ENCODE measurements at places on chromosomes 13 and 19.

- no peak for DNase-seq
Observed at GRCh38 chr19:10010247-10010691, at the start of gene COL5A3. COL5A3 (minus strand) TSS chr19:10010504; CDS start chr19:10010385, 119 bp downstream.

- no peak for DNase-seq
Observed at GRCh38 chr13:93554514-93554913, 327.9 kb downstream of the GPC6 start.

DNA sequence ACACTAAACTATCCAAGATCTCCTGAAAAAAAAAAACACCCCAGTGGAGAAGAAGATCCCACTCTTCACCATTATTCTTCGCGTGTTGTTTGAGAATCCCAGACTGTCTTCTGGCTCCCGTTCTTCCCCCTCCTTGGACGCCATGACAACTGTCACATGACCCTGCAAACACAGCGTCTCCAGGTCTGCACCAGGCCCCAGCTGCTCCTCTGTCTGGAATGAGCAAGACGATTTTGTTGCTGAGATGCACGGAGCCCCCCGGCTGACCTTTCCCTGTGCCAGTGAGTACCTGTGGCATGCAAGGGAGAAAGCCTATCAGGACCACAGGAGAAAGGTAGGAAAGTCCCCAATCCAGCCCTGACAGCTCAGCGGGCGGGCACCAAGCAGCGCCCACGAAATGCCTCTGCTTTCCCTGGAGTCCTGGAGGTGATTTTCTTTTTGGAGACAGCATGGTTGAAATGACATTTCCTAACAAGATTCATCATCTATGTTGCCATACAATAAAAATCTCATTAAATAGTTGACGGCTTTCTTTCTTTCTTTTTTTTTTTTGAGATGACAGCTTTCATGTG is at the start of gene CFAP97D2:
TSS of gene CFAP97D2 (plus strand) at position 171 of the 572 bp plus-strand sequence. CDS start at position 245, 74 bp downstream.
- no peak for DNase-seq

- no peak for DNase-seq
Observed at GRCh38 chr13:52737451-52737850, 2.2 kb downstream of the CNMD start.

GRCh38 chr19:31348481-31349159 is 616 bp downstream of the TSHZ3 start:
- no peak for DNase-seq

DNA sequence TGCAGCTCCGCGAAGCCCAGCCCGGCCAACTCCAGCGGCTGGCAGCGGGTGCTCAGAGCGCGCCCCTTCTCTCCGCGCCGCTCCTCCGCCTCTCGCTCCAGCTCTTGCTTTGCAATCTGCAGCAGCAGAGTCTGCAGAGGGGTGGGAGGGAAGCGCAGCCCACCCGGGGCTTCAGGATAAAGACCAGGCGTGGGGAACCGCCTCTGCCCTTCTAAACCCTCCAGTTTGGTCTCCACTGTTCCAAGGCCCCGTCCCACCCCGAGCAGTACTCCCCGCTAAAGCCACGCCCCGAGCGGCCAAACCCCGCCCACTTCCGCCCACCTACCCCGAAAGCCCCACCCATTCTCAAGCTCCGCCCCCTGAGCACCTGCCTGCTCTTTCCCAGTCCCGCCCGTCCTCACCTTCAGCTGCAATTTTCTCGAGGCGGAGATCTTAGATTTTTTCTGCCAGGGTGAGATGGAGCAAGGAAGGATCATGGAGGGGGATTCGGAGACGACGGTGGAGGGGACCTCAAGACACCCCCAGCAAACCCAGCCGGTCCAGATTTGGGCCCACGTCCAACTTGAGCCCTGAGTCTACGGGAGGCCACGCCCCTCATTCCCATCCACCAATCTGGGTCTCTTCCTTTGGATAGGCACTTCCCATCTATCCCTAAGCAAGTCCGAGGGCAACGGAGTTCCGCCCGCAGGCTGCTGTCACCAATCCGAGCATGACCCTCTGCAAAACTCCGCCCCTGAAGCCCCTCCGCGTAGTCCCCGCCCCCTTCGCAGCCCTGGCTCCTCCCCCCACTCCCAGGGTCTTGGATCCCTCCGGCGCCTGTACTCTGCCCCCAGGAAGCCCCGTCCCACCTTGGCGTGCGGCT is 1.1 kb downstream of the TNNI3 start:
- DNase-seq, result no peak

DNA sequence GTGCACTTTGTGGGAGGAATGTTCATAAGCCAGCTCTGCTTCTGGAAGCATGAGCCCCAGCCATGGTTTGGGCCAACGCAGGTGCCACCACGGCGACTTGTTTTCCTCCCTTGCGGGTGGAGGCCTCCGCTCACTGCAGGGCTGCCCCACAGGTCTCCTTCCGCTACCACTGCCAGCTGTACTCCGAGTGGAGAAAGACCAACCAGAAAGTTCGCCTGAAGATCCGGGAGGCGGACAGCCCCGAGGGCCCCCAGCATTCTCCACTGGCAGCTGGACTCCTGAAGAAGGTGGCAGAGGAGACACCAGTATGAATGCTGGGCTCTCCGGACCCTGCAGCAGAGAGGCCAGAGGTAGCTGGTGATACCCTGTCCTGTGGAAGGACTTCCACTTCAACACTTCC is 6.5 kb upstream of the HNRNPM start:
- DNase-seq, result no peak
